Activated CD8-positive, alpha-beta T cell treated with anti-CD3 and anti-CD28 coated beads for 36 hours (primary cell): ENCODE measurements at places on chromosomes 1 and 21.

DNA sequence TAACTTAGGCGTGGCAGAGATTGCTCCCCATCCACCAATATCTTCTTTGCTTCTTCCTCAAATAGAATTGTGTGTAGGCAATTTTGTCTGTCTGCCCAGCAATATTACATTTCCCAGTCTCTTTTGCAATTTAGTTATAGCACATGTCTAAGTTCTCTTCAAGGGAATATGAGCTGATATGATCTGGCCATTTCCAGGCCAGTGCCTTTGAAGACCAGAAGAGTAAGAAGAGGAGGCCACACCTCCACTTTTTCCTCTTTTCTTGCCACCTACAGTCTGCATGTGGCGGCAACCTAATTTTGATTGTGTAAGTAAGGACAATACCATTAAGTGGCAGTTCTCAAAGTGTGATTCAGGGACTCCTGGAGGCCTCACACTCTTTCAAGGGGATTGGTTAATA lies 6.3 kb upstream of the RSBN1 start:
- no peak for DNase-seq

DNA sequence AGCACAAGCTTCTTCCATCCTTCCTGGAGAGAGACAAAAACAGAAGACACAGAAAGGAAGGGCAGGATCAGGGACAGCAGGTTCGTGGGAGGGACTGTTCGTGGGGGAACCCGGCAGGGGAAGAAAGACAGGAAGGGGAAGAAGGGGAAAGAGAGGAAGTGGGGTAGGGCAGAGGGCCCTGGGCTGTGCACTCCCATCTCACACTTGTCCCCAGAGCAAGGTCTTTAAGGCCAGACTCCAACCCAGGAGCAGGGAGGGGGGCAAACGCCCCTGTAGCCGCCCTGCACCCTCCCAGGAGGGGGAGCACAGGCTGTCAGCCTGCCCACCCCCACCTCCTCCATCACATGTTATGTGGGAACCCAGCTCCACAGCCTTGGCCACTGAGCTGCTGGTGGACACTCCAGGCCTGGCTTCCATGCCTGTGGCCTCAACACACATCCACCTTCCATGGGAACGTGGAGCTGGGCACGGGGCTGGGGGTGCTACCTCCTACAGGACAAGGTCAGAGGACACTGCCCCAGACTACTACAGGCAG lies 9.3 kb downstream of the SLC19A1 start:
- no peak for DNase-seq

- no peak for DNase-seq
These were observed 16.7 kb downstream of the DISC1 start for GRCh38 chr1:231643071-231643934.

- DNase-seq: no peak
These were observed 60.4 kb upstream of the IFNAR2 start for GRCh38 chr21:33169359-33169758.

- no peak for DNase-seq
These were observed 211.2 kb downstream of the S1PR1 start for GRCh38 chr1:101448018-101448417.

DNA sequence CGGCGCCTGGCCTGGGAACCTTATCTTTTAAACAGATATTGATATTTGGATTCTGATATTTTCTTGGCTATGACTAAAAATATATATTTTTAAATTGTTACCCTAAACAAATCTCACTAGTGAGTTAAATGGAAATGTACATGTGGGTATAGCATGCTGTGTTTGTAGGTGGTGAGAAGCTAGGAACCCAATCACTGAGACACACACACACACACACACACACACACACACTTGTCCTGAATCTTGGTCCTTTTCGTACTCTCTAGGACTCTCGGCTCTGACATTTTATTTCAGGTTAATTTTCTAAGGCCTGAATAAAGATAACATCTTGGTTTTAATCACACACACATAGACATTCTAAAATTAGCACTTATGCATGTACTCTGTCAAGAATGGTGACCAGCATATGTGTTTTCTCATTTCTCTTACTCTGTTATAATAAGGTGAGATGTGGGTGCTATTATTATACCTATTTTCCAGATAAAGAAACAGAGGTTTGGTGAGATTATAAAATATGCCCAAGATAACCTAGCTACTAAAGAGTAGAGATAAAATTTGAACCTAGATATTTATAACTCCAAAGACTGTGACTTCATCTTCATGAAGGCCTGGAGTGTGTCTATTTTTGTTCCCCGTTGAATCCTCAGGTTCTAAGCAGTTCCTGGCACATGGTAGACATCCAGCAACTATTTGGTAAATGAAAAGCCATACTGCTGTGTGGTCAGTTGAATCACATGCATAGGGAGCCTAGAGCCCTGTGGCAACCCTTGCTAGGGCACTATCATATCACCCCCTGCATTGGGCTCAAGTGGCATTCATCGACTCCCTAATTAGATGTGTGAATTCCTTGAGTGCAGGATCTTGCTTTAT lies 85.0 kb upstream of the RAB3GAP2 start:
- no peak for DNase-seq

DNA sequence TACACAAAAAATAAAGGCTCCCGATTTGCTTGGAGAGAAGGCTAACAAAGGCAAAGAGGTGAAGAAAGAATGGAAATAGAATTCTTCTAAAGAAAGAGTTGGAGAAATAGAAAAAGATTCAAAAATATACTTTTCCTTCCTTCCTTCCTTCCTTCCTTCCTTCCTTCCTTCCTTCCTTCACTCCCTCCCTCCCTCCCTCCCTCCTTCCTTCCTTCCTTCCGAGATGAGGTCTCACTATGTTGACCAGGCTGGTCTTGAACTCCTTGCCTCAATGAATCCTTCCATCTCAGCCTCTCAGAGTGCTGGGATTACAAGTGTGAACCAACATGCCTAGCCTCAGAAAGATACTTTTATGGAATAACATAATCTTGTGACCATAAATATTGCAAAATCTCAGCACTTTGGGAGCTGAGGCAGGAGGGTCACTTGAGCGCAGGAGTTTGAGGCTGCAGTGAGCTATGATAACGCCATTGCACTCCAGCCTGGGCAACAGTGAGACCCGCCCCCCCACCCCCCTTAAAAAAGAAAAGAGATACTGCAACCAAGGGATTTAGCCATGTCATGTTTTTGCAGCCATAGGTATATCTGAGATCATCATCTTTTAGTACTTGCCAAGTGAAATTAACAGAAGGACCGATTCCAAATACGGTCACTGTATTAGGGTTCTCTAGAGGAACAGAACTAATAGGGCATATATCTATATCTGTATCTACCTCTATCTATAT lies 1.0 kb upstream of the HJV start:
- no peak for DNase-seq
